Left colon (tissue), 2 donors: ENCODE measurements at places on chromosomes 2 and 18. TPM values are rescaled to one million over a fixed set of nuclear protein-coding genes. Genes with fewer than 3 reads are reported as not detected.
A peak's percentile ranks its signal among the peaks of the same experiment; 100 is the strongest.

- no peak for DNase-seq
Measured at GRCh38 chr2:112216167-112216566, 38.7 kb downstream of the ZC3H8 start.

GRCh38 chr2:101040761-101041160 lies 38.7 kb downstream of the RPL31 start:
- no peak for DNase-seq

DNA sequence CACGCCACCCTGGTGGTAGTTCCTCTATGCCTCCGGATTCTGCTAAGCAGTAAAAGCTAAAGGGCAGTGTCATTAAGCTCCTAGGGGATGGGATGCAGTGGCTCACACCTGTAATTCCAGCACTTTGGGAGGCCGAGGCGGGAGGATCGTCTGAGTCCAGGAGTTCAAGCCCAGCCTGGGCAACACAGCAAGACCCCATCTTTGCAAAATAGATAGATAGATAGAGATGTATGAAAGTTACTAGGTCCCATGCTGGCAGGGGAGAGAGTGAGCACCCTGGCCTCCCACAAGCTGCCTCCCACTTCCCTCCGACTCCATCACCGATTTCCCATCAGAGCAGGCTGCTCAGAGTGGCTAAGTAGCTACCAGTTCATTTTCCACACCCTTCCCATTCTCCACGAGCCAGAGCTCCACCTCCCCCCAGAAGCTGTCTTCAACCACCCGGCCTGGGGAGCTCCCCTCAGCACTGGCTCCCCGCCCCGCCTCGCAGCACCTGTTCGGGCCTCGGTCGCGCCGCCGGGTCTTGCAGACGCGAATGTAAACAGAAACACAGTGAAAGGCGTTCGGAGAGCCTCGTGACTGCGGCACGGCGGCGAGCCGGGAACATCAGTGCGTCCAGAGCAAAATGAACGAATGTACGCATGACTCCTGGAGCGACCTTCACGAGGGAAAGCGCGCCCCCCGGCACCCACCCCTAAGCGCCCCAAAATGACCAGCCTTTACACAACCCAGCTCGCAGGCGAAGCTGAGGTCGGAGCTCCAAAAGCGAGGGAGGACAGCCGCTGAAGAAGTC lies 598 bp upstream of the CEP68 start:
- DNase-seq: no peak

- DNase-seq: peak; percentile 81
Measured at GRCh38 chr2:207767461-207768167, 2.1 kb downstream of the FZD5 start.

DNA sequence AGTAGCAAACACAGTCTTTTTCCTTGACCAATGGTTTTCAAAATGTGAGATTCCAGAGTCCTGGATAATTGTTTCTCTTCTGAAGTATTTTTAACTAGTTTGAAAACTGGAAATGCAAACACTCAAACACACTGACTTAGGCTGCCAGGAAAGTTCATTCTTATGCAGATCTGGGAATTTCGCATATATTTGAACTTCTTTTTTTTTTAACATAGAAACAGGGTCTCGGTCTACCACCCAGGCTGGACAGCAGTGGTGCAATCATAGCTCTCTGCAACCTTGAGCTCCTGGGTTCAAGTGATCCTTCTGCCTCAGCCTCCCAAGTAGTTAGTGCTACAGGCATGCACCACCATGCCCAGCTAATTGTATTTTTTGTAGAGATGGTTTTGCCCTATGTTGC lies 79.6 kb downstream of the DYM start:
- DNase-seq: no peak

The MFSD2B gene
- 0.09 TPM for total RNA-seq

The POU3F3 gene
- 0.15 TPM for total RNA-seq

The TMEM17 gene
- 0.84 TPM for total RNA-seq

- no peak for DNase-seq
Measured at GRCh38 chr18:21693322-21693721, 11.3 kb downstream of the ABHD3 start.

DNA sequence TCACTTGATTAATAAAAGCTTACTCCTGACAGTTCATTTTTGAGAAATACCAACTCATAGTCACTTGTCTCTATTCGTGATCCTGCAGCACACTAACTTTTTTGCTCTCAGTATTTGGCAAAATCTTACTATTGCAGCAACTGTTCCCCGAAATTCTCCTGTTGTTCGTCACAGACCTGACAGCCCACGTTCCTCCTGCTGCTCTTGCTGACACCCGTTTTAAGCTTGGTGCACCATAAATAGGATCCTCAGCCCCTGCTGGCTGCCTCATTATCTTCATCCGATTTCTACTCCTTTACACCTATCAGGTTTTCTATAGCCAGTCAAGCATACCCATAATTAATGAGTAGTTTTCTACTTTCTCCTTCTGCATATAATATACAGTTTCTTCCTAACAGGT lies 368.8 kb downstream of the PLCL1 start:
- DNase-seq: no peak

- DNase-seq: no peak
Measured at GRCh38 chr18:32754508-32755263, 18.1 kb downstream of the KLHL14 start.

- DNase-seq: no peak
Measured at GRCh38 chr18:27750014-27750413, 426.9 kb downstream of the CDH2 start.

The ARID5A gene
- total RNA-seq: 13.7 TPM

- DNase-seq: no peak
Measured at GRCh38 chr2:209426432-209426831, 2.6 kb downstream of the MAP2 start.

The MAL gene
- 1.6 TPM for total RNA-seq

DNA sequence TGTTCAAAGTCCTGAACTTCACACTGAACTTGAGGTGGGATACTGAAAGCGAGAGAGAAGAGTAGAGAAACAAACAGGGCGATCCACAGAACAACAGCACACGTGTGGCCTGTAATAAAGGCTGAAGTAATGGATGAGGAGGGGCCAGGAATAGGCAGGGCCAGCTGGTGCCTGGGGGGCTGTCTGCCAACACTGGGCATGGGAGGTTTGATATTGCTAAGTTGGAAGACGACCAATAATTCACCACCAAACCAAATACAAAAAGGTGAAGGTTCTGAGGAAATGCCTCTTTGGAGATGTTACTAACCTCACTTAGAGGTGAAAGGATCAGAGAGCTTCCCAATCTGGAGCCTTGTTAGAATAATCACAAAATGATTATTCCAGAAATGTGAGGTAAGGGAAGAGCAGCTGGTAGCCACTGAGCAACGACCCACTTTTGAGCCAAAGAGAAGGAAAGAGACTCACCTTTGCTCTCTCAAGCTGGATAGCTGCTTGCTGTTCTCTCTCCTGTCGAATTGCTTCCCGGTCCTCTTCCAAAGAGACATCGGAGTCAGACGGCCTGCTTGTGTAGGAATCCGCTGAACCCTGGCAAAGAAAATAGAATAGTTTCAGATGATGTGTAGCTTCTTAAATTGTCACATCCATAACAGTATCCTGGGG lies 54.7 kb upstream of the ARL5A start:
- no peak for DNase-seq

DNA sequence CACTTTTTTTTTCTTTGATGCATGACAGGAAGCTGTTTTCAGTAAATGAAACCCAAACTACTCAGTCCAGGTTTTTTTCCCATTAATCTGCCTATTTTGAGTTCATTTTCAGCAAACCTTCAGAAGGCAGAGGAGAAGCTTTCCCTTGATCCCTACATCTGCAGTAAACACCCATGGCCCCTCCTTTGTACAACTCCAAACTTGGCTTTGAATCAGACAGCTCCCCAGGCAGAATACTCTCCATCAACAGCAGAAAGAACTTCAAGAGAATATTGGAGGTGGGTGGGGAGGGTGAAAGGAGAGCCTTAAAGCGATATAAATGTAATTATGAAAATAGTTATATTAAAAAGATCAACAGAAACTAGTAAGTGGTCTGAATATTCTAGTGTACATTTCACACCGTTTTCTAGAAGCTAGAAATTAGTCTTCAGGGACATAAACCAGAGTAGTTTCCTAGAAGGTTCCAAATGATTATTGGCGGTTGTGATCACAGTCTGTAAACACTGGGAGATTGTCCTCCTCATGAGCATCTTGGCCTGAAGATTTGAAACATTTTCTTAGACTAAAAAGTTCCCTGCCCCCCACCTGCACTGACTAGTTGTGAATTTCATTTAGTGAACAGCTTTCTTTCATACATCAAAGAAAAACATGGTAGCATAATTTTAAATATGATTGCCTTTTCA lies 75.1 kb upstream of the STK39 start:
- DNase-seq: no peak

- DNase-seq: no peak
Measured at GRCh38 chr2:16253291-16253690, 312.9 kb downstream of the MYCN start.

DNA sequence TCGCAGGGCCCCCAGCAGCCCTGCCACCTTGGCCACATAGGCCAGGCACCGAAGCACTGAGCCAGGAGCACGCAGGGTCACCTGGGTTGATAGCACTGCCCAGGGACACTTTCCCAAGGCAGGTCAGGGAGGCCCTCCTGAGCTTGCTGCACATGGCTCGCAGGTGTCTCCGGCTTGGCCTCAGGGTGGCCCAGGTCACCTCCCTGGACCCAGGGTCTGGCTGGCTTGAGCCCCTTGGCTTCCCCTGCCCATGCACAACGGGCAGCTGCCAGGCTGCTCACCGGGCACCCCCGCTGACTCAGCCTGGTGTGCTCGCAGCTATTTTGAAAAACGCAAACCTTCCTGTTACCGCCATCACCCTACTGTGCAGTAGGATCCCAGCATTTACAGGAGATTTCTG lies 502.3 kb downstream of the EIPR1 start:
- DNase-seq: no peak

The CHRNA1 gene
- total RNA-seq: 2.3 TPM

DNA sequence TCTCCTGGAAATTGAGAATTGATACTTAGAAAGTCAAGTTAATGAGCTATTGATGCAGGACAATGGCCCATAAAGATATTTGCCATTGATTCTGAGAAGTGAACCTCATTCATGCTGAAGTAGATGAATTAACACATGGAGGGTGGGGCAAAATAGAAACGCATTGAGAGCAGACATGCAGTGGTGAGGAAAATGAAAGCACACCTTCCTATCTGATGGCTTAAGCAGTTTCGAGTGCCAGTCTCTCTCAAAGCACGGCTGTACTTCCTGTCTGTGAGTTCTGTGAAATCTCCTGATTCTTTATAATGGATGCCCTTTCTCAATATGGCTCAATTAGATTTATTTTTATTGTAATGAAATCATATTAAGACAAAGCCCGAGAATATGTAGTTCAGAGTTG lies 247.0 kb downstream of the TMX3 start:
- DNase-seq: no peak

DNA sequence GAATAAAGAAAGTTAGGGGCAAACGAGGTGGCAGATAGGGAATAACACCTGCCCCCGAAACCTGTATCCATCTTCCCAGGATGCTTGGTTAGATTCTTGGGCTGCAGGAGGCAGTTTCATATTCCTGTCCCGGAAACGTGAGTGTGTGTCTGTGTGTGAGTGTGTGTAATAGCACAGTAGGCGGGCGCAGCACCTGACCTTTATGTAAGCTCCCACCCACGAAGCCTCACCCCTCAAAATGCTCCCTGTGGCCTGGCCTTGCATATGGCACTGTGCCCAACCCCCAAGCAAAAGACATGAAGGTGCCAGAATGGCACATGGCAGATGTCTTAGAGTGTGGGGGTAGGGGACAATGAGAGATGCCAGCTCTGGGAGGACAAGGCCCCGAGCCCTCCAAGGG lies 48.9 kb downstream of the EFR3B start:
- no peak for DNase-seq

DNA sequence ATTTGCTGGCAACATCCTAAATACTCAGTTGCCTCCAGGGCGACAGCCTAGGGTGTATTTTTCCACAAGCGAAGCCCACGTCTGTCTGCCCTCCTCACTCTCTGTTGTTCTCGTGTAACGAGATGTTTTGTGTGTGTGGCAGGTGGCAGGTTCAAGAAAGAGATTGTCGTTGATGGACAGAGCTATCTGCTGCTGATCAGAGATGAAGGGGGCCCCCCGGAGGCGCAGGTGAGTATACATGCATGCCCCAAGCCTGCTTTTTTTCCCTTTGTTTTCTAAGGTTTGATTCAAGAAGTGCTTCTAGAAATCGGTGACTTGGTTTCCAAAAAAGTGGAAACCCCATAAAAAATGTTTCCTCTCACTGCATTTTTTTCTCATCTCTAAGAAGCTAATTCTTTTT lies 247.0 kb downstream of the AGAP1 start:
- no peak for DNase-seq

- no peak for DNase-seq
Measured at GRCh38 chr2:218465987-218466633, 47.2 kb downstream of the VIL1 start.

DNA sequence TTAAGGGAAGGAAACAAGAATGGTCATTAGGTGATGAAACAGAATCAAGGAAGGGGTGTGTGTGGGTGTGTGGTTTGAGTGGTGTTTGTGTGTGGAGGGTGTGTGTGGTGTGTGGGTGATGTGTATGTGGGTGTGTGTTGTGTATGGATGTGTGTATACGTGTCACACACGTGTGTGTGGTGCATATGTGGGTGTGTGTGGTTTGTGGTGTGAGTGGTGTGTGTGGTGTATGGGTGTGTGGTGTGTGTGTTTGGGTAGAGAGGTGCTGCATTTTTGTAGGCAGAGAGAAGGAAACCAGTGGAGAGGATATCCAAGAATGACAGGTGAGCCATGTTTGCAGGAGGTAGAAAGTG lies 1.1 kb upstream of the CEP192 start:
- DNase-seq: no peak

The FN1 gene
- total RNA-seq: 43.4 TPM

- DNase-seq: no peak
Measured at GRCh38 chr2:119820275-119820674, 60.6 kb downstream of the PTPN4 start.
